ENCODE measurements at places on chromosomes 7 and 10.

- DNase-seq: no peak
Measured at GRCh38 chr10:76764177-76764576, 873.4 kb downstream of the KCNMA1 start.

DNA sequence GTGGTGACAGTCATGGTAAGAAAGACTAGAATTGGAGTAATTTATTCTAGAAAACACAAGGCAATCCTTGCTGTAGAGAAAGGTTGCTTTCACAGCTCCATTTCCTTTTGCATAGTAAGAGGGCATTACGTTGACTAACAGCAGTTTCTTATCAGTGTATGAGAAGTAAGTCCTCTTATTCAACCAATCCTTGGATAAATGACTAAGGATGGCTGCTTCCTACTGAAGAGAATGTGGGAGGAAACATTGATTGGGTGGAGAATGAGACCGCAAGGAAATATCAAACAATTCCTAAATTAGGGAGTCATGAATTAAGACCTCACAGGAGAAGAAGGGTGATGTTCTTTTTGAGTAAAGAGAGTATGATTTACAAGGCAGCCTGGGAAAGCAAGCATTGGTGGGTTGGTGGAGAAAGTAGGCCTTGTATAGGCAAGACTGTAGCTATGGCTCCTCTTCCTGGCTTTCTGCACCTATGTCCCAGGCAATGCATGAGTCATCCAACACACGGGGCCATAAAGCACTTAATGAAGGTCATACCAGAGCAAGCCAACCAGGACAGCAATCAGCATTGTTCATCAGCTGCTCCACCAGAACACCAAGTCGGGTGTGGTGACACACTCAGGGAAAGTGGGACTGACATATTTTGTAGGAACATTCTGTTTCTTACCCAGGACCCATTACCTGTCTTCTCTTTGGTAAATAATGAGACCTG, 5.6 kb downstream of the MGAM start:
- DNase-seq: no peak

GRCh38 chr10:70193391-70193844, 23.1 kb upstream of the SAR1A start:
- no peak for DNase-seq

DNA sequence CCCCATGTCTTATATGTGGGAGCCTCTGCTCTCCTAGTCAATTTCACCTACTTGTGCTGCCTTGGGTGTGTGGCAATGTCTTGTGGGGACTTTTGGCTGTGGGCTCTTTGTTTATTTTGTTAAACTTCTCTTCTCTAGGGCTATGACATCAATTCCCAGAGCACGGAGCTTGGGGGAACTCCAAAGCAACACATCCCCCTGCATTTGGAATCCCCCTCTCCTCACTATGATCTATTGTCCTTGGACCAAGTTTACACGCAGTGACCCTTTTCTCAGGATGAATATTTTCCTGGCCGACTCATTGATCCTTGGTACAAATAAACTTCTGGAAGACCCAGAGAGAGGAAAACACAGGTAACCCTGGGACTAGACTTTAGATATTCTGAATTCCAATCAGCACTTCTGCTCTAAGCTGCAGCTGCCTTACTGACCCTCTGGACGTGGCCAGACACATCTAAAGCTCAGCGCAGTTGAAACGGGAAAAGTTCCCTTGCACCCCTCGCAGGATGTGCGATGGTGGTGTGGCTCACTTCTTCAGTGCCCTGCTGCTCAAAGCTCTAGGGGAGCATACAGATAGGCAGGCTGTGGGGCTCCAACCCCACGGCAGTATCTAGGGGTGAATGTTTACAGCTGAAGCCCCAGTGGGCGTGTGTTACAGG, 110.8 kb downstream of the TMEM178B start:
- no peak for DNase-seq

GRCh38 chr7:138662991-138663320, 38.2 kb downstream of the SVOPL start:
- DNase-seq: no peak

DNA sequence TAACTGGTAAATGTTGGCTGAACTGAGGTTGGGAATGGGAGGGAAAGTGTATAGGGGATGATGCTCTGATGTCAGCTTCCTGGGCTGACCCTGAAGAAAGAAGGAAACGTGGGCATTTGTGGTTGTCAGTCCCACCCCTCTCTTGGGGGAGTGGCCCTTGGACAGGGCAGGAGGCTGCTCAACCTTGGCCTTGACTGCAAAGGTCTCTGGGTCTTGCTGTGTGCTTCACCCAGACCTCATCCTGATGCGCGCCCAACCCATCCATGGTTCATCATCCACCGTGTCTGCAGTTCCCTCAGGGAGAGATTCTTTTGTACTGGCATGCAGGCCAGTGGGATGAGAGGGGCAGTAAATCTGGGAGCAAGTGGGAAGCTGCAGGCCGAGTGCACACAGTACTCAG, 4.7 kb upstream of the ZYX start:
- DNase-seq: no peak

DNA sequence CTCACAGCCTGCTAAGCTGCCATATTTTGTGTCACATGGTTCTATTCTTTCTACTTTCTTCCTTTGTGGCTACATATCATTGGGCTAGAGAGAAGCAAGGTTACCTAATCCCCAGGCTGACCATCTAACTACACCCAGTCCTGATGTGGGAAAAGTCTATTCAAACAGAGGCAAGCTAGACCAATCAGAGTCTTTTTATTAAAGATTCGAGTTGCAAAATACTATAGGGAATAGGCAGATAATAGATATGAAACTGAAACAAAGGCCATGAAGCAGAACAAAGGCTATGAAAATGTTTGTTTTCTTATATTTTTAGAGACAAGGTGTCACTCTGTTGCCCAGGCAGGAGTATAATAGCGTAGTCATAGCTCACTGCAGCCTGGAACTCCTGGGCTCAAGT, 36.7 kb downstream of the MTERF1 start:
- DNase-seq: no peak

DNA sequence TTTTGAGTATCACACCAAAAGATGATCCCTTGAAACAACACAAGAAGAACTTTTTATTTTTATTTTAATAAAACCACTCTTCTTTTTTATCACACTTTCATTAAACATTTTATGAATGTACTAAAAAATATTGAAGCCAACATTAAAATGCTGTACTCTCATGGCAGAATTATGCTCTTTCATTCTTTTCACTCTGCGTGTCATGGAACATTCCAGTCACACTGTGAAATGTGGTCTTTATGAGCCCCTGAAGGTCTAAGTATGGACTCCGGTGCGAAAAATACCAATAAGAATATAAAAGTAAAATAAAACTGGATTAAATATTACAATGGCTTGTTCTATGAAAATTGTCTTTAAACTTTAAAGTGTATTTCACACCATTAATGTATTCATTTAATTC, 148.4 kb downstream of the TMEM26 start:
- DNase-seq: no peak

GRCh38 chr7:137417464-137417863, 73.9 kb upstream of the PTN start:
- DNase-seq: no peak

- no peak for DNase-seq
Measured at GRCh38 chr10:79318369-79318768, 28.9 kb upstream of the PPIF start.

All from AG04450 (cell line).